ENCODE measurements at places on chromosomes 3 and 15.
A peak's percentile ranks its signal among the peaks of the same experiment; 100 is the strongest.

- DNase-seq, result no peak
These were observed 86.5 kb downstream of the ANKRD28 start for GRCh38 chr3:15711281-15711680.

- no peak for DNase-seq
These were observed 12.0 kb downstream of the BSN start for GRCh38 chr3:49566312-49566711.

DNA sequence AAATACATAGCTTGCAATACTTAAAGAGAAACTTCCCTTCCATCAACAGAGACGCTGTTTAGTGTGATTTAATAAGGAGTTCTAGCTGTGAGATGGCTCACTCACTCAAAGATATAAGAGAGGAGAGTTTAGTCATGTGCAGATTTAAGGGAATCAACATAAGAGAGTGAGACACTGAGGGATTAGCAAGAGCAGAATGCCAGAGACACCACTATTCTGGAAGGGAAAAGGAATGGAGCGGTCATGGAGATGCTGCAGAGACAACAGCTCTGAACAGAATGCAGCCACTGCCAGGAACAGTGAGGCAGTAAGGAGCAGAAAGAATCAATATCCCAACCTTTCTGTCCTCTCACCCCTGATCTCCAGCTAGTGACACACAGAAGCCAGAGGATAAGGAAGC, 248.8 kb downstream of the MBNL1 start:
- no peak for DNase-seq

DNA sequence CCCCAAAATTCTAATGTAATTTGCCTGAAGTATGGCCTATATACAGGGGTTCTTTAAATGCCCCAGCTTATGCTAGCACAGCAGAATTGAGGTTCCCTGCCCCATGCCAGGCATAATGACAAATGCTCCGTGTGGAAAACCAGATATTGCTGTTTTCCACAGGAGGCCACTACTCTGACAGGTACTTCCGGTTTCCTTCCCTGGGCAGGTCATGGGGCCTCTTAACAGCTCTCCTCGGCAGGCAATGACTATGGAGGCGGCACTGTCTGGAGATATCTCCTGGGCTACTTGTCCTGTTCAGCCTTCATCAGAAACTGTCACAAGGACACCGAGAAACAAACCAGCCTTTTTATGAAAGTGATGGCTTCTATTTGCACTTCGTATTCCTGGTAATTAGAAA, 54.8 kb downstream of the SLC7A14 start:
- DNase-seq, result no peak

DNA sequence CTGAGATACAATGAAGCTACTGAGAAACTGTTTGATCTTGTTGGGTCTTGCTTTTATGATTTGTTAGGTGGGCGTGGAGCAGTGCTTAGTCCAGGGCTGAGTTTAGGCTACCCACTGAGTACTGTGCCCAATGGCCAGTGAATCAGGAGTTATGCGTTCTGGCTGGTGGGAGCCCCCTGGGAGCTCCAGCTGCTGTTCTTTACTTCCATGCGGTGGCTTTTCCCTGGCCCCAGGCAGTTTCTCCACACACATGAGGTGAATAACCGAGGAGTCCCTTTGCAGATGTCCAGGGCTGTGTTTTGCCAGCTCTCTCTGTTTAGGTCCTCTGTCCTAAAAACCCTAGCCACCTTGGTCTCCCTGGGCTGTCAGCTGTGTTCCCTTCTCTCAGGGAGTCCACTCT, 106.5 kb downstream of the KLF13 start:
- no peak for DNase-seq

DNA sequence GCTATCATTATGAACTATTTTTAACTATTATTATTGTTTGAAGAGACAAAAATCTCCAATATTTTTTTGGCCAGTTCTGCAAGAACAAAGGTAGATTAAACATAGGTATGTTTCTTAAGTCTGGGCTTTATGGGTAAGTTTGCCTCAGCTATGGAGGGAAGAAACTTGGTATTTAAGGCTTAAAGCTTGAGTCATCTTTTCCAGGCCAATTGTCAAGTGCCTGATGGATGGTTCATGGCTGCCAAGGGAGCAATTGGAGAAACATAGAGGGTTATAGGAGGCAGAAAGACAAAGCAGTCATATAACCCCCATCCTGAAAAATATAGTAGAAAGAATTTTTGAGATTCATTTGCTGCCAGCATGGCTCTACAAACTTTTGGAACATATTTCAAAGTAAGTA, 7.2 kb upstream of the STAC start:
- DNase-seq, result peak; percentile 63

DNA sequence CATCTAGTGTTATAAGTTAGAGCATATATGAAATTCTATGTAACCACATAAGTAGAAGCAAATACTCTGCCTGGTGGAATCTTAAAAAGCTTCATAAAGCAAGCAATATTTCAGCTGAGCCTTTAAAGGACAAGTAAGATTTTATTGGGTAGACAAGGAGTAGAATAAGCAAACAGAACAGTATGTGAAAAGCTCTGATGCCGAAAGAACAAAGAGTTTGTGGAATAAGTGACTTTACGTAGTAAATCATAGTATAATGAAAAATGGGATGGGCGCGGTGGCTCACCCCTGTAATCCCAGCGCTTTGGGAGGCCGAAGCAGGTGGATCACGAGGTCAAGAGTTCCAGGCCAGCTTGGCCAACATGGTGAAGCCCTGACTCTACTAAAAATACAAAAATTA, 9.9 kb downstream of the EAF2 start:
- no peak for DNase-seq

- DNase-seq, result no peak
These were observed 148.9 kb downstream of the SMAD6 start for GRCh38 chr15:66850996-66851310.

GRCh38 chr3:36193448-36193847, 186.9 kb upstream of the STAC start:
- no peak for DNase-seq

DNA sequence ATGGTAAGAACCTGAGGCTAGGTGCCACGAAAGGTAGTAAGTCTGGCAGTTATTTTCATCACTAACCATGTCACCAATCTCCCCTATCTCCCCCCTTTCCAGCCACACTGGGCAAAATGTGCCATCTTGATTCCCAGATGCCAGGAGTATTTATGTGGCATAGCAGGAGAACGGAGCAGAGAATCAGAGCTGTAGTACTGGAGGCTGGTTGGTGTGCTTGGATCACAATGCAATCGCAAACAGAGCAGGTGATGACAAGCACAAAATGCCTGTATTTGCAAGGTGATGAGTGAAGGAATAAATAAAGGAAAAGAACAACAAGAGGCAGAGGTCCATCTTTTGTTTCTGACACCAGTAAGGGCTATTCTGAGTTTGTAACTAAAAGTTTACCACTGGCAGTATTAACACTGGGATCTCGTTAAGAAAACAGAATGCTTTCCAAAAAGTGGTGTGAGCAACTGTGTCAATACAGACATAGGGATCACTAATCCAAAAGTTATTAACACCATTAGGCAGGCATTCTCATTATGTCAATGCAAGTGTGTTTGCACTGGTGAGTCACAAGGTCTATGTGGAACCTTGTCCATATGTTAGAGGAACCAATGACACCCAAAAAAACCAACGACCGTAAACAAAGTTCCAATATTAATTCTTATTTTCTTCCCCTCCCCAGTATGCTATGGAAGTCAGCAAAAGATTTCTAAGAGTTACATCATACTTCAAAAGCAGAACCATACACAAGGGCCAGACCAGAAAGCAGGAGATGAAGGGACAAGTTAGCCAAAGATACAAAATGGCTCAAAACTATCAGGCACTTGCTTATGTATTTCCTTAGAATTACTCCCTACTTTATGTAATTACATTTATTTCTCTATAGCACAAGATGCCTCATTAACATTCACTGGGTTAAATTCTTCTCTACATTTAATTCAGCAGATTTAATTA, 556.6 kb downstream of the FOXP1 start:
- DNase-seq, result no peak

DNA sequence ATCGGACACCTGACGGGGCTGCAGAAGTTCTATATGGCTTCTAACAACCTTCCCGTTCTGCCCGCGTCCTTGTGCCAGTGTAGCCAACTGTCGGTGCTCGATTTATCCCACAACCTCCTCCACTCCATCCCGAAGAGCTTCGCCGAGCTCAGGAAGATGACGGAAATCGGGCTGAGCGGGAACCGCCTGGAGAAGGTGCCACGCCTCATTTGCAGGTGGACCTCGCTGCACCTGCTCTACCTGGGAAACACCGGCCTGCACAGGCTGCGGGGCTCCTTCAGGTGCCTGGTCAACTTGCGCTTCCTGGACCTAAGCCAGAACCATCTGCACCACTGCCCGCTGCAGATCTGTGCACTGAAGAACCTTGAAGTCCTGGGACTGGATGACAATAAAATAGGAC, 9.8 kb upstream of the LRRC34 start:
- DNase-seq, result no peak

- DNase-seq, result no peak
These were observed 43.4 kb downstream of the CD86 start for GRCh38 chr3:122098611-122099010.

DNA sequence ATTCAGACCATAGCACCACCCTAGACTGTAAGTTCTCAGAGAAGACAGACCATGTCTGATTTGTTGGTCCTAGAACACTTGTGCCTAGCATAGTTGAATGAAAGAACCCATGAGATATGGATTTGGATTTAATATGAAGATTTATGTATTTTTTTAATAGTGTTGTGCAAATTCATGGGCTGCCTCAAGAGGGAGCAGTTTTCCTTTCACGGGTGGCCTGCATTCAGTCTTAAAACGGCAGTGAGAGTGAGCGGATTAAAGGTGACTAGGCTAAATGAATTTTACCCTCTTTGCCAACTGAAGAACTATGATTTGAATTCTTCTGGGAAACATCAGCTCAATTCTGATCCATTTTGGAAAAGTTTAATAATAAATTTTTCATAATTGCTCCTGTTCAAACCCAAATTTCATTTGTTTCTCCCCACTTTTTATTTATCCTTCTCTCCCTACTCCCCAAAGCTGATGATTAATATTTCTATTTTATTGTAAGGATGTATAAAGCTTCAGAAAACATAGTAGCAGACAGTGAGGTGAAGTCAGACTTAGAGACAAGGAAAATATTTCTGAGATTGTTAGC, 67.3 kb downstream of the MORC1 start:
- DNase-seq, result no peak

GRCh38 chr3:69204315-69204957, 82.0 kb upstream of the LMOD3 start:
- DNase-seq, result no peak

- DNase-seq, result no peak
These were observed 18.5 kb downstream of the NLGN1 start for GRCh38 chr3:173416070-173416469.

GRCh38 chr15:68603951-68604350, 25.2 kb downstream of the CORO2B start:
- no peak for DNase-seq

- DNase-seq, result no peak
These were observed 115.6 kb downstream of the PDE8A start for GRCh38 chr15:85097250-85097649.

- DNase-seq, result no peak
These were observed 187.9 kb upstream of the LPP start for GRCh38 chr3:187966096-187966495.

GRCh38 chr3:108296239-108296638, at the start of gene HHLA2:
HHLA2 (plus strand) TSS chr3:108296548; CDS start chr3:108351814, 55,266 bp downstream.
- no peak for DNase-seq

DNA sequence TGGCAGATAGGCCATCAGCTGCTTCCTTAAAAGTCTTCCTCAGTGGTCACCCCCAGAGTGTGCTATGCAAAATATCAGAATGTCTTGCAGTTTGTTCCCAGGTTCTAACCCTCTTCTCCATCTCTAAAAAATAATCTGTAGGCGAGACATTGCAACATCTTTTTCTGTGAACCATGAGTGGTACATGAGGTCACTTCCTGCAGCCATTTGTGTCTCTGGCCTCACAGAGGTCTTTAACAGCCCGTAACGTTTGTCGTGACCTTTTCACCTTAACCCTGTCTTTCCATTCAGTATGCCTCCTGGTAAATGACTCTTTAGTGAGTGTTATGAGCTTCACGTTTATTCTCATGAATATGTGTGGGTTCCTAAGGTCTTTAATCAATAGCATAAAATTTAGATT, 145.4 kb downstream of the KLHL25 start:
- DNase-seq, result no peak

DNA sequence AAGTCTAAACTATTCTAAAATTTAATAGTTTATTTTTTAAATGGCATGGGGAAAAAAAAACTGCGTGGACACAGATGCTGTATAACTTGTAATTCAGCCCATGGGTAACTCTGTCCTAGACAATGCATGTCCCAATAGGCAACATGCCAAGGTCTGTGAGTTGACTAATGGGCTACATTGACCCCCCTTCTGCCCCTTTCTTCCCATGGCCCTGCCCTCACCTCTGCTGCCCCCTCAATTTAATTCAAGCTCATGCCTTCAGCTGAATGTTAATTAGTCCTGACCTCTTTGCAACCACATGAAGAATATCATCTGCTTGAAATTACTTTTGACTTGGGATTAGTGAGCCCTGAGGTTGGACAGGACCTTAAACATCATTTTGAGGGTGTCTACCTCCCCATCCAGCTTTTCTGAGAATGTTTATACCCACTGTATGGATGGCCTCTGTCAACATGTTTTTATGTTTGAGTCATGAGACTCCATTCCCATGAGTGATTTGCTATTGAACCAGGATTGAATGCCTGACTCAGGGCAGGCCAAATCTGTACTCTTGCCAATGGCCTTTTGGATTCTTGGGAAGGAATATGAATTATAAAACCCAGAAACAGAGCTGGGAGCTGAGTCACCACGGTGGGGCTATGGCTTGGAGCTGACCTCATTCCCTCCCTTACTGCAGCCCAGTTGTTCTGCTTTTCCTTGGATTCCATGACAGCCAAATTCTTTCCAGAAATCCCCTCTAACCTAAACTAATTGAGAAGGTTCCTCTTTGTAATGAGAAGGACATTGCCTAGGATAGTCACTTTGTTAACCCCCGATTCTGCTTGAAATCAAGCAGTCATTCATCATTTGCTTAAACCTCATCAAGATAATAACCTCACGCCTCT, 33.5 kb upstream of the PDE8A start:
- DNase-seq, result peak; percentile 90

GRCh38 chr15:73026511-73027054, 25.7 kb upstream of the NEO1 start:
- DNase-seq, result no peak

DNA sequence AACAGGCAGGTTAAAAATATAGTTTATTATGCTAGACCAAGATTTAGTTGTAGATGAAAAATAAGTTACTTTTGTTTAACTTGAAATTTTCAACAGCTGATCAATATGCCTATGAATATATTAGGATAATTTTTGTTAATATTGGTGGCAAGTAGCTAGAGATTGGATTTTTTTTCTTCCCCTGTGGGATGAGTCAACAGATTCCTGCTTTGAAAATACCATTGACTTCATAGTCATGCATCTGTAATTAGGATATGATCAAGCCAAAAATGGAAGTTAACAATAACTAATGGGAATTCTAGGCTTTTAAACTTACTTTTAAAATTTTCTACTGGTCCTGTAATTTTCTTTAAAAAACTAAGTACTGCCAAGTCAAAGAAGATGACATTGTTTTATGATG, 211.7 kb downstream of the ZIC1 start:
- no peak for DNase-seq

- no peak for DNase-seq
These were observed 85.9 kb downstream of the AQP9 start for GRCh38 chr15:58224068-58224467.

Data from fibroblast of skin of left biceps (primary cell).